ENCODE measurements at places on chromosomes 6 and 20.

DNA sequence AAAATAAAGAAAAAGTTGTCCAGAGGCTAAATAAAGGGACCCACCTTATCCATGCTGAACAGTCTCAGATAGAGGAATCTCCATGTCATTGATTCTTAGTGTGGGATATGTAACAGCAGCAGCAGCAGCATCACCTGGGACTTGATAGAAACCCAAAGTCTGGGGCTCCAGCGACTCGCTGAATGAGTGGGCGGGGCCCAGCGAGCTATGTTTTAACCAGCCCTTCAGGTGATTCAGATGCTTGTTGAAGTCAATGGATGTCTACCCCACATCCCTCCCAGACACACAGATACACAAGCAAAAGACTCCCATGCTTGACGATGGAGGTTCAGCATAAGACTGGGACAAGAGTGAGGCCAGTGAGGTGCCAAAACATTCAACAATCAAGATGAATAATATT, 298.6 kb downstream of the UBE3D start:
- DNase-seq: no peak

GRCh38 chr6:109738667-109739066, 47.6 kb downstream of the FIG4 start:
- no peak for DNase-seq

GRCh38 chr20:39458452-39458851, 496.3 kb downstream of the DHX35 start:
- no peak for DNase-seq

GRCh38 chr6:22558288-22558882, 11.0 kb upstream of the HDGFL1 start:
- no peak for DNase-seq

DNA sequence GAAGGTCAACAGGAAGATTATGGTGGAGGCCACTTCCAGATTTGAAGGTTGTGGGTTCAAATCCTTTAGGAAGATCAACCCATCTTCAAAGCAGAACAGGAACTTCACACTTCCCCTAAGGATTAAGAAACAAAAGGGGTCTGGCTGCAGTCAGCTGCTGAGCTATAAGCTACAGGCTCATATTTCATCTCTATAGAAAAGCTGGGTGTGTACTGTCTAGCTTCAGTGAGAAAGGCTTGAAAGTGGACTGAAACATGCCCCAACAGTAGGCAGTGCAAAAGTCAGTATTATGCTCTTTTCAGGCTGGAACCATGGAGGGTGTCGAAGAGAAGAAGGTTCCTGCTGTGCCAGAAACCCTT, 60.1 kb upstream of the SPDEF start:
- DNase-seq: no peak

- no peak for DNase-seq
These were observed 24.0 kb upstream of the ARMH2 start for GRCh38 chr6:24822696-24823095.

GRCh38 chr6:145241721-145242120, 493.6 kb downstream of the EPM2A start:
- DNase-seq: no peak

GRCh38 chr6:155374681-155375080, 60.4 kb upstream of the TFB1M start:
- DNase-seq: no peak

DNA sequence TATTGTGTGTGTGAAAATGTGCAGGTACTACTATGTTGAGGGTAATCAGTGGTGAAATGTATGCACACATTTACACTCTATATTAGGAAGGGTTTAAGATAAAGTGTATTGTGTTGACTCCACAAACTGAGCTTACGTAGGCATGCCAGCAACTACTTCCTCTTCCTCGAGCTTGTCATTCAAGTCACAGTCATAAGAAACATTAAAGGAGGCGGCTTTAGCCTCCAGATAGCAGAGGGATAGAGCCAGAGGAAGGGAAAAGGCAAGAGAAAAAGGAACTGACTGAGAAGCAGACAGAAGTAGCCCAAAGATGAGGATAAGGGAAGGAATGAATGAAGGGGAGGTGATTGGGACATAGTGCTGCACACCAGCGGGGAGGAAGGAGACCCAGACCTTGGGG, 55.2 kb downstream of the SMLR1 start:
- no peak for DNase-seq

- DNase-seq: no peak
These were observed 163.3 kb upstream of the SNX9 start for GRCh38 chr6:157659536-157660271.

- DNase-seq: no peak
These were observed 717 bp downstream of the CSNK2A1 start for GRCh38 chr20:542777-543368.

GRCh38 chr20:38447251-38447661, 12.1 kb upstream of the SNHG17 start:
- DNase-seq: no peak

DNA sequence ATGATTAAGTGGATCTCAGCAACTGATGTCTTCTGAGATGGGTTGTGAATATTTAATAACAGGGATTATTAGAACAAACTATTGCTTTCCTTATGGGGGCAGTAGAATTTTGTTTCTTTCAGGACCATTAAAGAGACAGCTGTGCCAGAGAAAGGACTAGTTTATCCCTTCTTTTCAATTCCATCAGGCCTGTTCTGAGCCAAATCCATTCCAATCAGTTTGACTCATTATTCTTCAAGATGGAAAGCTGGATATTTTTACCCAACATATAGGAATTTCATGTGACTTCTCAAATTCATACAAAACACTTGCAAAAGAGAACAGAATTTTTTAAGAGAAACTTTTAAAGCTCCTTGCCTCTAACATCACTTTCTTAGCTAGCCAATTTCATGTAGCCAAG, 722.0 kb upstream of the FLRT3 start:
- no peak for DNase-seq

- no peak for DNase-seq
These were observed 546.4 kb downstream of the MMUT start for GRCh38 chr6:48916607-48917006.

- DNase-seq: no peak
These were observed 180.4 kb downstream of the DHX35 start for GRCh38 chr20:39142407-39143096.

DNA sequence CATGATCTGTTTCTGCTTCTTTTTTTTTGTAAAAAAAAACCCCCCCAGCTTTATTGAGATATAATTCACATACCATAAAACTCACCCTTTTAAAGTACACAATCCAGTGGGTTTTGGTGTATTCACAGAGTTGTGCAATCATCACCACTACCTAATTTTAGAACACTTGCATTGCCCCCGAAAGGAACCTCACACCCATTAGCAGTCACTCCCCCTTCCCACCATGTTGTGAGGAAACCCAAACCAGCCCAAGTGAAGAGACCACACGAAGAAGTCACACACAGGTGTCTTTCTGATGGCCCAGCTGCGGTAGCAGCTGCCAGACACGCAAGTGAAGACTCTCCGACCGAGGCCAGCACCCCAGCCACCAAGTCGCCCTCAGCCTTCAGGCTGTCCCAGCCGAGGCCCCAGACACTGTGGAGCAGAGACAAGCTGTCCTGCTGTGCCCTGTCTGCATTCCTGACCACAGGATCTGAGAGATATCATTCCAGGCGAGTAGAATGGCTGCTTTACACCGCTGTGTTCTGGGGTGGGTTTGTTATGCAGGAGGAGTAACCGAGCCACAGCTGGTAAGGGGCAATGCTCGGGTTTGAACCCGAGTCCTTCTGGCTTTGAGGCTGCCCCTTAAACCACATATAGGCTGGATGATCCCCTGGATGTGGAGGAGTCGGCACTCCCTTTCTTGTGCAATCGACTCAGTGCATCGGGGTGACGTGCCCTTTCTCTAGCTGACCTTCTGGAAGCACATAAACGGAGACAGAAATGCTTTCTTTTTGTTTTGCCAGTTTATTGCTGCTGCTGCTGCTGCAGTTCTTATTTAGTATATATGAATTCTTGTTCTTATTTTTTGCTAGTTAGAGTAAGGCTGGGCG, 59.1 kb upstream of the PTPN1 start:
- DNase-seq: no peak

DNA sequence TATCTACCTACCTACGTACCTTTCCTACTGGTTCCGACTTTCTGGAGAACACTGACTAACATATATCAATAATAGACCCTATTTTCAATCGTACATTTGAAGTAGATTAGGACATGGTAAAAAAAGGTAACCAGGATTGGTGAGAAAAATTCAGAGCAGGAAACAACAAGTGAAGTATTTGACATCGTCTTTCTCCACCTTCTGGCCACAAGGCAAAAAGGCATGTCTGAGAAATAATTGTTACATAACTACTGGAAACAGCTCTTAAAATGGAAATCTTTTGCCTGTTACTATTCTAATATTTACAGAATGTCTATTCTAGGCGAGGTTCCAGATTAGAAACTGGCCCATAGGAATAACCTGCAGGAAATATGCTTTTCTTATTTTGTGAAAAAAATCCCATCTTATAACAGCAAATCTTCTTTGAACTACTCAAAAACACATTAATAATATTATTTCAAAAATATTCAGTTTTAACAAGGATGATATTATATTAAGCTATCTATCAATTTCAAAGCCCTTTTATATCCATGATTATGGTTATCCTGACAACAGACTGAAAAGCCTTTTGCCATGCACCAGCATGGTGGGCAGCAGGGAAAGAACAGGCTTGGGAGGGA, 80.8 kb downstream of the RCAN2 start:
- DNase-seq: no peak

DNA sequence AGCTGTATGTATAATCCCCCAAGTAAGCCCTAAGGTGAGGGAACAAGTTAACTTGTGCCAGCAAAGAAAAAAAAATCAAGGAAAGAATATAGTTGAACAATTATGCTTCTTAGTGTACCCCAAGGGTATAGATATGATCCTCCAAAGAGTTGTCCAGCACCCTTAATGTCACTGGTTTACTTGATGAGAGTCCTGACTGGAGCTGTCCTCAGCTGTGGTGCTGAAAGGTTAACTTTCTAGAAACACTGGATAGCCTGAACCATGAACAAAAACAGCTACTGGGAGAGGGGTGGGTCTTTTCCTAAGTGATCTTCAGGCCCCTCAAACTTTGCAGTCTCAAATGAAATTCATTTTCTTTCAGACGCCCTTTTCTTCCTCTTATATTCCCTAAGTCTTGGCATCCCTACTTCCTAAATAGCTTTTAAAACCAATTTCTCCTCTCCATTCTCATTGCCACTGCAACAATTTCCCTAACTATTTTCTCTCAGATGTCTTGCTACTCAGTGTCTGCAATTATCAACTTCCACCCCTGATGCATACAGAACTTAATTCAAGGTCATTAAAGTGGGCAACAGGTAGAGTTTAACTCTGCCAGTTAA, 83.5 kb upstream of the PROKR2 start:
- peak; percentile 67 for DNase-seq

- DNase-seq: no peak
These were observed 31.2 kb downstream of the TREML1 start for GRCh38 chr6:41122918-41123317.

DNA sequence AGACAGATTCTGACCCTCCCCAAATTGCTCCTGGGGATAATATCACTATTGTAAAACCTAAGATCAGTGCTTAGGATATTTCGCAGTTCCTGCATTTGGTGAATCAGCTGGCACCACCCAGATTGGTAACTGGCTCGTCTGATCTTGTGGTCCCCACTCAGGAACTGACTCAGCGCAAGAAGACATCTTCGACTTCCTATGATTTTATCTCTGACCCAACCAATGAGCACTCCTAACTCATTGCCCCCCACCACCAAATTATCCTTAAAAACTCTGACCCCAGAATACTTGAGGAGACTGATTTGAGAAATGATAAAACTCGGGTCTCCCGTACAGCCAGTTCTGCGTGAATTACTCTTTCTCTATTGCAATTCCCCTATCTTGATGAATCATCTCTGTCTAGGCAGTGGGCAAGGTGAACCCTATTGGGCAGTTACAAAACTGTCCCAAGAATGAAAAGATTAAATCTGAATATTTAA, 55.7 kb upstream of the PRND start:
- DNase-seq: no peak

- no peak for DNase-seq
These were observed 10.6 kb upstream of the TBC1D20 start for GRCh38 chr20:472889-473292.
